CD4-positive, alpha-beta T cell treated with Interleukin-10 for 1 hour (primary cell): ENCODE measurements at places on chromosomes 16 and 17.

DNA sequence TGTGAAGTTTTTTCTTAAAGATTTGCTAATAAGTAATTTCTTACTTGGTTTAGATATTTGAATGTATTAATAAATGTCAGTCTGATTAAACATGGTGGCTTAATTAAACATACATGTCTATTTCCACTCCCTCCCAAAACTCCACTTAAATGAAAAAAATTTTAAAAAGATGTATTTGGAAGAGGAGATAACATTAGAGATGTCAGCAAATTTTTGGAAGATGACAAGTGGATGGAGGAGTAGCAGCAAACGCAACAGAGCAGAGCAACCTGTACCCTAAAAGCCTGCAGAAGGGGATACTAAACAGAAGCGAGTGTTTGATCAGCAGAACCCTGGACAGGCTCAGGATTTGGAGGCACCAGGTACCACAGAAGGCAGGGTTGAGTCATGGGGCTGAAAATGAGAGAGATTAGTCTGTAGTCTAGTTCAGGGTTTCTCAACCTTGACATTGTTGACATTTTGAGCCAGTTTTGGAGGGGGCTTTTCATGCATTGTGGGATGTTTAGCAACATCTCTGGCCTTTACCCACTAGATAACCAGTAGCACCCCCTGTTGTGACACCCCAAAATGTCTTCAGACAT is 17.8 kb downstream of the LUC7L3 start:
- DNase-seq: no peak

GRCh38 chr16:11833951-11834695 is 17.2 kb downstream of the RSL1D1 start:
- no peak for DNase-seq

GRCh38 chr16:31273676-31274075 is 13.9 kb downstream of the ITGAM start:
- DNase-seq: no peak

DNA sequence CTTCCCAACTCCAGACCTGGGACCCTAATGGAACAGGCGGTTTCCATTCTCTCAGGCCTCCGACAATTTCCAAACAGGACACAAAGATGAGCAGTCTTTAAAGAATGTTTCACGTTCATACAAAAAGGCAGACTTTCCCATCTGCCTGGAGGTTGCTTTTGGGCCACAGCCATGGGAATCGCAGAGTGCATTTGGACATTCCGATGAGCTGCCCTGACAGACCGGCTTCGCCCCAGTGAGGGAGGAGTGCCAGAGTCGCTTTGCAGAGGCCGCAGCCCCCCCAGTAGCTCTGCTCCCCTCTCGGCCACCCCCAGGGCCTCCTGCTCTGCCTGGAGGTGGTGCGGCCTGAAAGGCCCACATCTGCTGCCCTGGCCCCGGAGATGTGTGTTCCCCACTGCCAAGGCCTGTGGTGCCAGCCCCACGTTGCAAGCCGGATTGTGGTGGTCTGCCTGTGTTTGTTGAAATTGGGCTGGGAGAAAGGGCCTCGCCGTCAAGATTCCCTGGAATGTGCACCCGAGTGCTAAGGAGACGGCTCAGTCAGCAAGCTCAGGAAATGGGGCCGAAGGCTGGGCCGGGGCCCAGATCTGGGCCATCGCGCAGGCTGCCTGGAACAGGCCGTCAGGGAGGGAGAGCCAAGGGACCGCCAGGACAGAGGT is 89.8 kb downstream of the C16orf95 start:
- DNase-seq: no peak

GRCh38 chr17:72351884-72352346 is 231.1 kb downstream of the SOX9 start:
- DNase-seq: no peak

DNA sequence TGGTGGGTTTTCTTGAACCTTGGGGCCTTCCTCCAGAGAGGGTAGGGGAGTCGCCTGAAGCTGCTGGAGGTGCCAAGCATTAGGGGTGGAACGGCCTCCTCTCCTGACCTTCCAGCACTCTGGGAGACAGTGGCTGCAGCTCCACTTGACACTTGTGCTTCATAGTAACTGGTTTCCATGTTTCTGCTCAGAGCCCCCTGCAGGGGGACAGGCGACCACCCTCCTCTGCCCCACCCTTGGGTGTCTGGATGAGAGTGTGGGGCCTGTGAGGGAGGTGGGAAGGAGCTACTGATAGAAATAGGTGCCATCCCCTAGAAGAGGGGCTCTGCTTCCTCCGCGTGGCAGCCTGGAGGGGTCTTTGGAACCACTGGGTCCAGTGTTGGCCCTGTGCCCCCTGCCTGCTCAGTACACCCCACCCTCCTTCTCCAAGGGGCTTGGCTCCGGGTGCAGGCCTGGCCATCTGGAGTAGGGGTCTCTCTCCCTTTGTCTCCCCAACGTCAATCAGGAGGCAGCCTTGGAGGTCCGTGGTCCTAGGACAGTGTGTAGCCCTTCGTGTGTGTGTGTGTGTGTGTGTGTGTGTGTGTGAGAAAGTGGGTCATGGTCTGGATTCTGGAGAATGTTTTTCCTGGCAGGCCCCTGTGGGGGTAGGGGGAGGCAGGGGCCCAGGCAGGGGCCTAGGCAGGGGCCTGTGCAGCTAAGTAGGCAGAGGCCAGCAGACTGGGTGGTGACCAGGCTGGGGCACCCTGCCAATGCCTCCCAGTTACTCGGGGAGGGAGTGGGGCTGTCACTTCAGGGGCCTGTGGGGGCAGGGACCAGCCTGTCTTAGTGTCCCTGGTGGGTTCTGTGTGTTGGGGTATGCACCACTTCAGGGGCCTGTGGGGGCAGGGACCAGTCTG is 4.9 kb downstream of the LASP1 start:
- DNase-seq: no peak

- DNase-seq: no peak
Measured at GRCh38 chr17:75589919-75590303, 2.3 kb downstream of the MYO15B start.
